ENCODE measurements at places on chromosomes 16 and 17.

GRCh38 chr17:76414334-76415295 lies 30.2 kb downstream of the SPHK1 start:
- DNase-seq = no peak

DNA sequence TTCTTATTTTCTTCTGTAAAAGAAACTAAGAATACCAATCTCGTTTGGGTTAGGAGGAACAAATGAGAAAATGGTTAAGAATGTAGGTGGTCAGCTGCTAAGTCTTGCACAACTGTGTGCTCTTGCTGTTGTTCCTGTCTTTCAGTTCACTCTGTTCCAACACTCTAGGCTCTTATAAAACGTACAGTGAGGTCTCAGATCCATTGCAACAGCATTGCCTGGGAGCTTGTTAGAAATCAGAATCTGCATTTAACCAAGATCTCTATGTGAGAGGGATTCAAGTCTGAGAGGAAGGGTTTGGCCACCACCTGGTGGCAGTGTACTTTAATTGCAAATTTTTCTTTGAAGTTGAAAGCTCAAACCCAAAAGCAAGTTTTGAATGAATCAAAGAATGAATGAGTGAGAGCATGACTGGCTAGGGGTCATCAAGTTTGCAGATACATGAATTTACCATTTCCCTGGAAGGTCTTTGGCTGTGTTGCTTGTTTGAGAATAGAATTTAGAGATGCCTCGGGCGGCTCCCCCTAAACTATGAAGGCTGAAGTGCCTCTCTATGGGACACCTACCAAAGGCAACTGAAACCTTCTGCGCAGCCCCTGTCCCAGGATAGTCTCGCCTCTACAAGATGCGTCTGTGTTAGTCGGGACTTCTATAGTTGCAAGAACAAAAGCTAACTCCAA lies 2.5 kb downstream of the ALOX15B start:
- DNase-seq = no peak

GRCh38 chr16:15427648-15428239 lies 6.6 kb upstream of the BMERB1 start:
- DNase-seq = no peak

- DNase-seq = no peak
Measured at GRCh38 chr17:31321481-31321880, at the start of gene EVI2A. EVI2A (minus strand) TSS chr17:31321622; CDS start chr17:31319013, 2,609 bp downstream.

DNA sequence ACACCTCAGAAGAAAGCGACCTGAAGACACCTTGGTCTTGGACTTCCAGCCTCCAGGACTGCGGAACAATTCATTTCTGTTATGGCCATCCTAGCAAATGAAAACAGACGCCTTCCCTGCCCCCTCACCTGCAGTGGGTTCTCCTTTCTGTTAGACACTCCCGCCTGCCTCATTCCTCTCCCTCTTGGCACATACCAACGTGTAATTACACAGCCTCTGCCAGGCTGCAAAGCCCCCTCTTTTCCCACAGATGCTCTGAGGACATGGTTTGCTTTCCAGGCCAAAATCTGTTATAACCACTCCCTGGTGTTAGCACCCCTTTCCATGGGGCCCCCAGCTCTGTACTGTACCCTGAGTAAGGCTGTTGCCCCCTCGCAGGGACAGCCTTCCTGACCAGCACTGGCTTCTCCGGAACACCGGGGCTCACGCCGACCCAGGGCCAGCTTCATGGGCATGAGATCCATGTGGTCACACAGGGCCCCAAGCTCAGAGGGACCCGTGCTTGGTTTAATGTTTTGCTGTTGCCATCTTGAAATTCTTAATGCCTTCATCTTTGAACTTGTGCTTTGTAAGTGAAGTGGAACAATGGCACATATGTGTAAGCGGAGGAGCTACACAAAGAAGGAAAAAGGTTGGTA lies 64.1 kb downstream of the SDK2 start:
- no peak for DNase-seq

GRCh38 chr16:68377667-68378393 lies 67.0 kb downstream of the PRMT7 start:
- DNase-seq = no peak

DNA sequence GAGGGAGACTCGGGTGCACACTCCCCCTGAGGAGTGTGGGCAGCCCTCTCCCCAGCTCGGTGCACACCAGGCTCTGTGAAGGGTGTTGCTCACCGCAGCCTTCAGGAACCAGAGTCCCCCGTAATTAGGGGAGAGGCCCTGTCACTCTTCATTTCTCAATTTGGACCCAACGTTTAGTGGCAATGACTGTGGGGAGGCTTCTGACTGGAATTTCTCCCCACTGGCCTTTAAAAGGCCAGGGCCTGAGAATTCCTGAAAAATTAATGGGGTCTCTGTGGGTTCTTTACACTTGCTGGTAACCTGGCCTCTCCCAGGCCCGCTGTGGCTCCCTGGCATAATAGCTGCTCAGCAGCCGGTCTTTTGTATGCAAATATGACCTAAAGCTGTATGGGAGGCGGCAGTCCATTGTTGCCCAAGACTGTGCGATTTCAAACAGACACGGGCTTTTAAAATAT lies 209.7 kb downstream of the MSI2 start:
- no peak for DNase-seq

GRCh38 chr17:9287306-9287705 lies 266.0 kb downstream of the NTN1 start:
- no peak for DNase-seq

DNA sequence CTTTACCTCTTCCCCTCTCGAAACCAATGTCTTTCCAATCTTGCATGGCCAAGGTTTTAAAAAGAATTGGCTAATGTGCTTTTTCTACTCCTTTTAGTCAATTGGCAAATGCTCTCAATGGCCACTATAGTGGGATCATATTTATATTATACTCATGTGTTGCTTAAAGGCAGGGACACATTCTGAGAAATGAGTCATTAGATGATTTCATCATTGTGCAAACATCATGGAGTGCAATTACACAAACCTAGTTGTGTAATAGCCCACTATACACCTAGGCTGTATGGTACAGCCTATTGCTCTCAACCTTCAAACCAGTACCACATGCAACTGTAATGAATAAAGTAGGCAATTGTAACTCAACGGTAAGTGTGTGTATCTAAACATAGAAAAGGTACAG lies 180.9 kb downstream of the HS3ST3A1 start:
- no peak for DNase-seq

DNA sequence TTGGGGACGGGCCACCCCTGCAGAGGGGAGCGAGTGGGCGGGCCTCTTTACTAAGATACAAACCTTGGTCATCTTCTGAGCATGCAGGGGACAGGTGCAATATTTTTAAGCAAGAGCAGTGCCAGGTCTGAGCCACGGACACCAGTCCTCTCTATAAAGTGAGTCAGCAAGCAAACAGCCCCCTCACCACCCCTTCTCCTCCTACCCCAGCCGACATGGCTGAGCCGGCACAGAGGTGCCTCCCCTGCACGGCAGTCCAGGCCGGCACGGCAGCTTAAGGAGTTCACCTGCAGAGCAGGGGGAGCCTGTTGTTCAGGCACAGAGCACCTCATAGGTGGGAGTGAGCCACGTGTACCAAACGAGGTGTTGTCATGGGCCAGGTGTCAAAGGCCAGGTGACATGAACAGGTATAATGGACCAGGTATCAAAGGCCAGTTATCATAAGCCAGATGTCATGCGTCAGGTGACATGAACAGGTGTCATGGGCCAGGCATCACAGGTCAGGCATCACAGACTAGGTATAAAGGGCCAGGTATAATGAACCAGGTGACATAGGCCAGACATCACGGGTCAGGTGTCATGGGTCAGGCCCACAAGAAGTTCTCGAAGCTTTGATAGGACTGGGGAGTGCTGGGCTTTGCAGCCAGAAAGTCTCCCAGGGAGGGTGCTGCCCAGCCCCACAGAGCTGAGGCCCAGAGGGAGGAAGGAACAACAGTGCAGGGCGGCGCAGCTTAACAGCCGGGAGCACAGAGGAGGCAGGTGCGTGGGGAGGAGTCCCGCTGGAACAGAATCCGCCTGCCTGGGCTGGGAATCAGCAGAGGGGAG lies 42.6 kb upstream of the ZNF469 start:
- DNase-seq = no peak

DNA sequence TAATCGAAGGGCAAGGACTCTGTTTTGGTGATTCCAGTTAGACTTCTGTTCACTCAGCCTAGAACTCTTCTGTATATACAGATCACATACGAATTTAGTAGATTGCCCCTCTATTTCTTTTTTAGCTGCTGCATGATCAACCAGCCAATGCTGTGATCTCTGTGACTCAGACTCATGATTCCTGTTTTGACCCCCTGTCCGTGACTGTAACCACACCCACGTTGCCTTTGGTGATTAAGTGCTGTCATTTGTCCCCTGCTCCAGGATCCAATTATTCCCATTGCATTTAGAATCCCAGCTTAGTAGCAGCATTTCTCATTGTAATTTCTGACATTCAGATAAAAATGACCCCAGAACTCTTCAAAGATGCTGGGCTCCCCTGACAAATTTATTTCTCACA lies 545.7 kb downstream of the NPIPA7 start:
- no peak for DNase-seq
